Uterus (tissue), 4 donors: ENCODE measurements at places on chromosomes 6 and 20. TPM values are rescaled to one million over a fixed set of nuclear protein-coding genes. Genes with fewer than 3 reads are reported as not detected.

The RUNX2 gene
- 0.26 TPM for total RNA-seq

- DNase-seq = no peak
Measured at GRCh38 chr6:7664003-7664402, 61.9 kb upstream of the BMP6 start.

- DNase-seq = peak; percentile 60
Measured at GRCh38 chr6:151808371-151809241, 1.1 kb downstream of the ESR1 start.

The PRR18 gene
- not detected for total RNA-seq

DNA sequence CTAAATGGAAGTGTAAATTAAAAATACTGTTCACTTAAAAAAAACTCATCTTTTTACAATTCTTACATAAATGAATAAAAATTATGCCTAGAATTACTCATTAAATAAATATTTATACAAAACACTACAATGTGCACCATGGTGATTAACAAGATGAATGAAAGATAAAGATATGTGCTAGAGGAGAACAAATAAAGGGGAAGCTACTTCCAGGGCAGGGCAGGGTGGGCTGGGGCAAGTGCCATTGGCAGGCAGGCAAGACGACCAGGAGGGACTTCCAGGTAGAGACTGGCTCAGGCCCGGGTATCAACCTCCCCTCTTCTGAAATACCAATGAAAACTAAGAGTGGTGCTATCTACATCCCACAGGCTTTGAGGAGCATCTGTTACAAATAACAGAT, 20.4 kb downstream of the PREP start:
- no peak for DNase-seq

DNA sequence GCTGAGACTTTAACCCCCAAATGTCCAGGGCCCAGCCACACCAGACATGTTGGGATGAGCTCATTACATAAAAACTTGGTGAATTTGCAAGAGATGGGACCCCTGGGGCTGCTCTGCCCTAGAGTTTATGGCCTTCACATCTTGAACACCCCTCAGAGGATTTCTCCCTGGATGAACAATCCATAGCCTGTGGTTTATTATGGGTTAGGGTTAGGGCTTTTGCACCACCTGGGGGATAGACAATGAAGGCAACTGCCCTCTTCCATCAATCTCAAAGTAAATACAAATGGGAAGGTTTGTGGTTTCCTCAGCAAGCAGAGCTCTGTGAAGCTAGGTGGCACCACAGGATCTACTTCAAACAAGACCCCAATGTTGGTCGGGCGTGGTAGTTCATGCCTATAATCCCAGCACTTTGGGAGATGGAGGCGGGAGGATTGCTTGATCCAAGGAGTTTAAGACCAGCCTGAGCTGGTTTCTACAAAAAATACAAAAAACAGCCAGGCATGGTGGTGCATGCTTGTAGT, 17.4 kb downstream of the SPINT3 start:
- no peak for DNase-seq

DNA sequence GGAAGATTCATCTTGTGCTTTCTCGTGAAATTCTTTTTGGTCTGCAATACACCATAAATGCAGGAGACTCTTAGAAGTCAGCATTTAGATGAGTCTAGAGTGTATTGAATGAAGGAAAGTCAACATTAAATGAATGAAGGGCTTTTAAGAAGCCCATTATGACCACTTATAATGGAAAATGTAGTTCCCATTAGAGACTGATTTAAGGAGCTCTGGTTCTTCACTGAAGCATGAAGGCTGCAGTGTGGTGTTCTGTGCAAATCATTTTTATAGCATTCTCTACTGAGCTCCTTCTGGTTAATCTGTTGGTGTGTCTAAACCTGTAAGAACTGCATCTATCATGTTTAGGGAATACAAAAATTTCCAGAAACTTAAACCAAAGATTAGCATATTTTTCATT, 19.7 kb downstream of the NCOA7 start:
- no peak for DNase-seq

- DNase-seq = no peak
Measured at GRCh38 chr20:50038574-50038991, 55.8 kb downstream of the SNAI1 start.

The PROKR2 gene
- not detected for total RNA-seq

- no peak for DNase-seq
Measured at GRCh38 chr6:68108233-68108835, 526.7 kb upstream of the ADGRB3 start.

DNA sequence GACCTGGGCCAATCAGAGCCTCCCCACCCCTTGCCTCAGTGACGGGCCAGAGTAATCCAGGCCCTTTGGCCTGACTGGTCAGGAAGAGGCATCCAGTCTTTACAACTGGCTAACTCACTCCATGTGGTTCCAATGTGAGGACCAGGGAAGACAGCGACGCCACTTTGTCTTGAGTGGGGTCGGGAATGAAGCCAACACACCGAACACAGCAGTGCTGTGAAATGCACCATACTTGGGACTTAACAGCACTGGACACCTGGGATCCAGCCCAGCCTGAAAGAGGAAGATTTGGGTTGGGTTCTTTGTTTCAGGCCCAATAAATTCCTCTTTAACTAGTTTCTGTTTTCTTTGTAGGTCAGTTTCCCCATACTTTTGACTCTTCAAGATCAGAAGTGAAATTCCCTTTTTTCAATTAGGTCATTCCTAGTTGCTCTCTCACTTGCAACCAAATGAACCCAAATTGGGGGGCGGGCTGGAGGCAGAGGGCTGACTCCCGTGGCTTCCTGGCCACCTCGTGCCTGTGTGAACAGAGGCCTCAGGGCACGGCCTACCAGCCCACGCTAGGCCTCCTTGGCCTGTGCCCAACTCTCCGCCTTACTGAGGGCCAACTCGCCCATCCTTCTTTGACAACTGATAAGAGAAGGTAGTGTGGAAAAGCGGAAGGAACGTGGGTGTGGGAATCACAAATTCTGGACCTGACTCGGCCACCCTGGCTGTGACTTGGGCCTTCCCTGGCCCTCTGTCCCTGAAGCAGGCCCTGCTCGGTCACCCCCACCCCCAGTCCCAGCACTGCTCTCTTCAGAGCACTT, 17.1 kb downstream of the SULF2 start:
- DNase-seq = peak; percentile 38

The ENTPD6 gene
- total RNA-seq = 38.8 TPM

DNA sequence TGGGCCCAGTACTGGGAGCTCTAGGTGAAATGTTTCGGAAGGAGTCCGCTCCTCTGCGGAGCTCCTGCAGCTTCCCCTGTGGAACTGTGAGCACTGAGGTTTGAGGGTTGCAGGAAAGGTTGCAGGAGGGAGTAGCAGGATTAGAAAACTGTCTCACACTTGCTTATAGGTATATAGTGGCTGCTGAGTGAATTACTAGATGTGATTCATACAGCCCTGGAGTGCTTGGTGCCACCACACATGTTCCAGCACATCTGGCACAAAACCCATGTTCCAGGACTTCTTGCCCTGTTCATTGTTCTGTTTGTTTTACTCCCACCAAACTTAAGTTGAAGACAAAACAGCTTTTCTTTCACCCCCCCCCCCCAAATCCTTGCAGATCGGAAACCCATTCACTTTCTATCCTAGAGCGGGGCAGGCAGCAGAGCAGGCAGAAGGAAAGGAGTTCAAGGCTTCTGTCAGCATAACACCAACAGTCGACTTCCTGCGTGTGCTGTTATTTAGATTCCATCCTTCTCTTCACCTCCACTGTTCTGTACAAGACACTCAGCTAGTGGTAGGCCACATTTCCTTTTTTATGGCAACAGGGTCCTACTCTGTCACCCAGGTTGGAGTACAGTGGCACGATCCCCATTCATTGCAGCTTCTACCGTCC, 669 bp upstream of the PEX6 start:
- DNase-seq = no peak

DNA sequence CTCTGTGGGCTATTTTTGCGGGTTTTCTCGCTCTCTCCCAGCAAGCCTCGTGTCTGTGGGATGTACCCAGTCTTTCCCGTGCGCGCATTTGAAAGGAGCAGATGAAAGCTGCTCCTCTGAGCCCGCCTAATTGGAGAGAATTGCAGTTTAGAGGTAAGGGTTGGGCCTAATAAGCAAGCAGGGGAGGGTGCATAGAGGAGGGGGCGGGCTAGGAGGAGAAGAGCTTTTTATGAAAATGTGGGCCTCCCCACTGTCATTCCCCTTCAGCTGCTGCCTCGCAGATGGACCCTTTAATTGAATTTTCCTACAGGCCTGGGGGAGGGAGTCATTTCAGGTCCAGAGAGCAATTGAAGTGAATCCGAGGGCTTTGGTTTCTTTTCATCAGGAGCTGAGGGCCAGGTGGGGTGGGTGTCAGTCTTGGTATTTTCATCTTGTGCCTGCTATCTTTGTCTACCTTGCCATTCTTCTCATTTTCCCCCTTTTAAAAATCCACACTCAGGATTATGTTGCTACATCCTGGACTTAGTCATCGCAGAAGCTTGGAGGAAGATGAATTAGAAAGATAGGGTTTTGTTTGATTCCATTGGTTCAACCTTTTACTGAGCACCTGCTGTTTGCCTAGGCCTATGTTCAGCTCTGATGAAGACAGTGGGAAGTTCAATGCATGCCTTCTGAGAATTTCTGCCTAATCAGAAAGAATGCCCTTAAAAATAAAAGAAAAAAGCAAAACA, 423.4 kb downstream of the CD83 start:
- DNase-seq = no peak

DNA sequence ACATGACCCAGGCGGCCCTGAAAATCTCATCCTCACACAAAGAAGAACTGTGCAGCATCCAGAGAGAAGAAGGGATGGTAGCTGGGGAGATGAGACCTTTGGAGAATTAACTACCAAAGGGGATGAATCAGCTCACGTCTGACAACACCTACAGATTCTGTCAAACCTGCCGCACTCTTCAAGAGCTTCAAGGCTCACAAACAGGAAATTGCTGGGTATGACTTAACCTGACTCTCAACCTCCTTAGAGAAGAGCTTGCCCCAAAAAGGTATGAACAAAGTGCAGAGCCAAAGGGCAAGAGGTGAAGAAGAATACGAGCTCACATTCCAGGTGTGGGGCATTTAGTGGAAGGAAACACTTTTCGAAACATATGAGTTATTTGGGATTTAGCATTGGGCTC, 139.8 kb downstream of the BACH2 start:
- no peak for DNase-seq

DNA sequence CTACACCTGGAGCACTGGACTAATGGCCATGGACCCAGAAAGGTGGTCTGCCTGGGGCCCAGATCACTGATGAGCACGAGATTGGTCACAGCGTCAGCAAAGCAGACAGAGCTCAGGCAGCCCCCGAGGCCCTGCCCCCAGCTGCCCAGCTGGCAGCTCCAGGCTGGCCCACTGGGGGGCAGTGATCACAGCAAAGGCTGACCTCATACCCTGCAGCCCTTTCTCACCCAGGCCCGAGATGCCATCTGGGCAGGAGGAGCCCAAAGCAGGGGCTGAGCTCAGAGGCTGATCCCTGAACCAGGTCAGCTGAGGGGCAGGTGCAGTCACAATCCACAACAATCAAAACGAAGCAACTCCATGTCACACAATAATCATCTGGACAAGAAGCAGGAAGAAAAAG, 4.1 kb downstream of the MAP1LC3A start:
- no peak for DNase-seq

GRCh38 chr20:53981130-53981529, 89.3 kb downstream of the BCAS1 start:
- no peak for DNase-seq

- no peak for DNase-seq
Measured at GRCh38 chr6:55088902-55089301, 85.4 kb upstream of the HCRTR2 start.

The ATP9A gene
- total RNA-seq = 18.8 TPM

DNA sequence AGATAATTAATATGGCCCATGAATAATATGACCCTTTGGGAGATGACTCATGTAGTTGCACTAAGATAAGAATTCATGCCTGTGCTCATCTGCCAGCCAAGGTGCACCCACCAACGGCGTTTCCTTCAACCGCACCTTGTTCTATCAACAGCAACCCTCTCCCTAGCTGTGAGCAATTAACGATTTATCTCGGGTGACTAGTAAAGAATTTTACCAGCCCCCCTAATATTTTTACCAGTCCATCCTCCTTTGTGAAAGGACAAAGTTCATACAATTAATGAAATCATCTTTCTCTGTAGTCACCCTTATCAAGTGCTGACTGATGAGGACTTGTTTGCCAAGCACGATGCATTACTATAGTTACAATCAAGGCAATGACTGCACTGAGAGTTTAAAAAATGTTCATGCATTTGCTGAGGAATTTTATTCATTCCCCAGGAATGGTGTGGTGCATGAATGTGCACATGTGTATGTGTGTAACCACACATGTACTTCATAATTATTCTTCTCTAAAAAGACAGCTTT, 118.7 kb downstream of the SMOC2 start:
- no peak for DNase-seq

DNA sequence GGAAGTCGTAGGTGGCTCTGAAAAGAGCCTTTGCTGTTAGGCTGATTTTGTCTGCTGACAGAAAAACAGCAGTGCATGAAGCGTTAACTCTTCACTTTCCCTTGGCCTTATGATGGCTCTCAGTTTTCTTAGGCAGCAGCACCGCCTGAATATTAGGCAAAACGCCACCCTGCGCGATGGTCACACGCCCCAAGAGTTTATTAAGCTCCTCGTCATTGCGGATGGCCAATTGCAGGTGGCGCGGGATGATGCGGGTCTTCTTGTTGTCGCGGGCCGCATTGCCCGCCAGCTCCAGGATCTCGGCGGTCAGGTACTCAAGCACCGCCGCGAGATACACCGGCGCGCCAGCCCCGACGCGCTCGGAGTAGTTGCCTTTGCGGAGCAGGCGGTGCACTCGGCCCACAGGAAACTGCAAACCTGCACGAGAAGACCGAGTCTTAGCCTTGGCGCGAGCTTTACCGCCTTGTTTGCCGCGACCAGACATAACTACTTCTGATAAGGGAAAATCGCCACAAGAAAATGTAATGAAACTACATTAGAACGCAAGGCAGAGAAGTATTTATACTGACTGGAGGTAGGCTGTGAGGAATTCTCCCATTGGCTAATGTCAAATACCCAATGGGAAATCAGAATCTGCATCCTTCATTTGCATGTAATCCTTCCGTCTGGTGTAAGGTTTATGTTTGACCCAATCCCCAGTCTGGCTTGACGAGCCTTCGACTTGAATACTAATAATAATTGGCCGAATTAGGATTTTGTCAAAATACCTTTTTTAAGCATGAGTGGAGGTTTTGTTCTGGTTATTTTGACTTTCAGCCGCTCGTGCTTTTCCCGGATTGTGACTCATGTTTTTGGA, 53.9 kb upstream of the HFE start:
- peak; percentile 59 for DNase-seq

The TAGAP gene
- total RNA-seq = 8.5 TPM

The TUBB1 gene
- total RNA-seq = not detected

The BHLHE23 gene
- total RNA-seq = not detected

GRCh38 chr20:3106658-3107463, 22.3 kb upstream of the AVP start:
- DNase-seq = no peak

GRCh38 chr6:12782136-12782535, 65.6 kb downstream of the PHACTR1 start:
- no peak for DNase-seq

The PPIL6 gene
- 3.8 TPM for total RNA-seq
